ENCODE measurements at places on chromosomes 2 and 18.
A peak's percentile ranks its signal among the peaks of the same experiment; 100 is the strongest.

GRCh38 chr2:74833418-74834233 lies at the start of gene HK2:
HK2 (plus strand) TSS chr2:74834127; CDS start chr2:74834581, 454 bp downstream.
- DNase-seq = peak; percentile 93

DNA sequence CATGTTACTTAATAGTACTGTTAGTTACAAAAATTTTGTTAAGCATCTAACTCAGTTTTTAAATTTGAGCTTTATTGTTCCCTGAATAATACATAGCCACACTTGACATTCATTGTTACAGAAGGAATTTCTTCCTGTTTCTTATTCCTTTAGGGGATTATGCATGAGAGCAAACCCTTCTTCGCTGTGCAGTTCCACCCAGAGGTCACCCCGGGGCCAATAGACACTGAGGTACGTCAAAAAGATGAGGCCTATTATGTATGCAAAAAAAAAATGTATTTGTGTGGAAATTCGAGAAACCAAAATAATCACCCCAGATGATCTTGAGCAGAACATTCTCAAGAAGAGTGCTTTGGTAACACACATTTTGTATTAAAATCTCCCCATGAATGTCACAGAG lies 36.3 kb downstream of the CPS1 start:
- DNase-seq = no peak

- DNase-seq = no peak
Measured at GRCh38 chr2:138818556-138818955, 38.4 kb upstream of the NXPH2 start.

DNA sequence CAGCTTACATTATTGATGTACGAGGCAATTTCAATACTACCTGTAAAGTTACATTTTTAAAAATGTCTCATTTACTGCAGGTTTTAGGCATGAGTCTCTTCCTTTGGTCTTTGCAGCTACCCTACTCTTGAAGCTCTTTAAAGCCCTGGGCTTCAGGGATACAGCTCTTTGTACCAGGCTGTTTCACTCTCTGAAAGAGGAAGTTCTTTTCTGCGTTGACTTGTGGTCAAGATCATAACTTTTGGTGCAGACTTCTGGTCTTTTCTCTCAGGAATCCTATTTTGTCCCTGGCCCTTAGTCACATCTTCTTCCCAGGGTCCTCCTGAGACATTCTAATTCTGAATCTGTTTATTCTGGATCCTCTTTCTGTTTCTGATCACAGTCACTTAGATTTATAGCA lies 16.6 kb upstream of the HRH4 start:
- DNase-seq = no peak

DNA sequence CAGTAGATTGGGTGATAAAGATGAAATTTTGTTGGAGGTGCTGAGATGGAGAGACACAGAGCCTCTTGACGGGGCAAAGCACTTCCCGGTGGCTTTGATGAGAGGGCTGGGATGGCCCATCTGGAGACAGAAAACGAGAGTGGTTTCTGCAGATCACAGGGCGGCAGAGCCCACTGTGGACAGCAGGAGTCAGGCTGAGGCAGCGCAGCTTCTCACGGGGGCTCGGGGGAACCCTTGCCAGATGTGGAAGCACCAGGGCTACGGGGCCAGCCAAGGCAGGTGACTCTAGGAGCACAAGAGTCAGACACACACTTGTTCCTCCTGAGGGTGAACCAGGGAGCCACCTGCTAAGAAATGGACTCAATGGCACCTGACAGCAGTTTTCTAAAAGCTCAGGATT lies 78.5 kb downstream of the TPO start:
- no peak for DNase-seq

- DNase-seq = no peak
Measured at GRCh38 chr2:217714287-217714751, 288.5 kb downstream of the TNS1 start.

DNA sequence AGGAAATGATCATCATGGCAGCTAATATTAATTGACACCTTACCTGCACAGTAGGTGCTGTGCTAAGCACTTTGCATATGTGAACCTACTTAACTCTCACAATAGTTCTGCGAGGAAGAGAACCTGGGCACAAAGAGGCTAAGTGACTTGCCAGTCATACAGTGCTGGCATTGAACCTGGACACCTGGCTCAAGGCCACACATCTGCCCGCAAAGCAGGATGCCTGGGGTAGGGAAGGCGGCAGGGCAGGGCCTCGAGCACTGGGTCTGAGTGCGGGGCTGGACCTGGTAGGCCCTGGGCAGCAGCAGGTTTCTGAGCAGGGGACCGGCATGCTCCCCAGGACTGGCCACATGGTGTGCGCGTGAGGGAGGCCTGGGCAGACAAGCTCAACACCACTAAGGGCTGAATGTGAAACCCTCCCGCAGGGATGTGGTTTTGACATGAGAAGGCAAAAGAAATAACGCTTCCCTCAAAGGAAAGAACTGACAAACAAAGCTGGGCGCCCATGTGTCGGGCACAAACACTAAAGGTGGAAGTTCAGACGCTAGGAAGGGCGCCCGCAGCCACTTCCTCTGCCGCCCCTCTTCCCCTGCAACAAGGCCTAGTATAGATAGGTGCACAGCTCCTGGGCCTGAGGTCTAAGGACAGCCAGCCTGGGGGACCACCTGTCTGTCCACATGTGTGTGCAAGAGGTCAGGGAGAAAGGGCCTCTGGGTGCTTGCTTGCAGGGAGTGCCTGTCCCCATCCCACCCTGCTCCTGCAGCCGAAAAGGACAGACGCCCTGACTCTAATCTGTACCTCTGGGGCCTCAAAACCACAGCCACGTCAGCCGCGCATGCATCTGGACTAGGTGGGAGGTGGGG lies 92.5 kb downstream of the ZFP36L2 start:
- DNase-seq = peak; percentile 74

DNA sequence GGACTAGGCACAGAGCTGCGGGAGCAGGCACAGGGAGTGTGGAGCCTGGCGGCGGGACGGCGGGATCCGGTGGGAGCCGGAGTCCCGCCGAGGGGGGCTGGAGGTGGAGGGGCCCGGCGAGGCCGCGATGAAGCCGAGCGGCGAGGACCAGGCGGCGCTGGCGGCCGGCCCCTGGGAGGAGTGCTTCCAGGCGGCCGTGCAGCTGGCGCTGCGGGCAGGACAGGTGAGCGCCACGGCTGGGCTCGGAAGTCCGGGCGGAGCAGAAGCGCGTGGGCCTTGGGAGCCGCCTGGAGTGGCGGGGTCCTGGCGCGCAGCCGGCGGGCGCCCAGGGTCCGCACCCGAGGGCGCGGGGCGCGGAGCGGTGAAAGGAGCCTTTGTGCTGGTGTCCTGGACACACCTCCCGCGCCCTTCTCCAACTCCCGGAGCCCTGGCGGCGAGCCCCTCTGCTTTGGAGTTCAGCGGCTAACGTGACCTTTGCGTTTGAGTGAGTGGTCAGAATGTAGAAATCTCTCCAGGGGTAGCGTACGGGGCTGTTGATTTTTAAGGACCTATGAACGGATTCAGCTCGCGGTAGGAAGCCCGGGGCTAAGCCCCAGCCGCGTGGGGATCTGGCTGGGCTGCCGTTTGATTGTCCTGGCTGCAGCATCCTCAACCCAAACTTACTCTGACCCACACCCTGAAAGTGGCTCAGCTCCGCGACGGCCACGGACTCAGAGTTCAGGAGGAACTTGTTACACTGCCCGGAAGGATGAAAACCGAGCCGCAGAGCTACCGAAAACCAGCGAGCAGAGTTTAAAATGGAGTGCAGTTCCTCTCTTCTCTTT lies 448 bp downstream of the IMPA2 start:
- DNase-seq = no peak

DNA sequence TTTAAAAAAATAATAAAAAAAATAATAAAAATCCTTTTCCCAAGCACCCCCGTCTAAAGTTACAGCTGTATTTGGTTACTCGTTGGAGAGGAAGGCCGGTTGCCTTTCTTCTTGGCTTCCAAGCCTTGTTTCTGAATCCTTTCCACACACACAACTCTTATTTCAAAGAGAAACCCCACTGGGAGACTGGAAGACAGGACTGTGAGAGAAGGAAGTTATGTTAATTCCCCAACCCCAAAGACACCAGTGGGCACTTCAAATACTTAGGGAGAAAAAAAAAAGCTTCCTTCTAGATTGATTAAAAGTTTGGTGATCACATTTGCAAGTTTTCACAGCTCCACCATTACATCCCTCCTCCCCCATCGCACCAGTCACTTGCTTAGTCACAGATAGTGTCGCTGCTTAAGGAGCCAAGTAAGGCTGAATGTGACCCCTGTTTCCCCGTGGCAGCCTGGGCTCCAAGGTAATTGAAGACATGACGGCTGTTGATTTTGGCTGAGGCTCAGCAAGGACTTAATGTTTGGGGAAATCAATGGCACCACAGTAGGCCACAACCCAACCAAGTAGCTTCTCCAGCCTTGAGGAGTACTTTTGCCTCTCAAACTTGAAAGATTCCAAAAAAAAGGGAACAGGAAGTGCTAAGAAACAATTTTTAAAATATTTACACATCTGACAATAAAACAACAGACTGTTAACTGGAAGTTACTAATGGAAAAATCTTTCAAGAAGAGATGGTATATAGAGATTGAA lies 40.8 kb upstream of the FRZB start:
- DNase-seq = no peak

Measured in activated naive CD8-positive, alpha-beta T cell treated with anti-CD3 and anti-CD28 coated beads for 36 hours (primary cell).